ENCODE measurements at places on chromosomes 7 and 10. TPM values are rescaled to one million over a fixed set of nuclear protein-coding genes. Genes with fewer than 3 reads are reported as not detected.

GRCh38 chr7:94190599-94191061 lies 186.5 kb upstream of the BET1 start:
- peak; percentile 62 for DNase-seq

DNA sequence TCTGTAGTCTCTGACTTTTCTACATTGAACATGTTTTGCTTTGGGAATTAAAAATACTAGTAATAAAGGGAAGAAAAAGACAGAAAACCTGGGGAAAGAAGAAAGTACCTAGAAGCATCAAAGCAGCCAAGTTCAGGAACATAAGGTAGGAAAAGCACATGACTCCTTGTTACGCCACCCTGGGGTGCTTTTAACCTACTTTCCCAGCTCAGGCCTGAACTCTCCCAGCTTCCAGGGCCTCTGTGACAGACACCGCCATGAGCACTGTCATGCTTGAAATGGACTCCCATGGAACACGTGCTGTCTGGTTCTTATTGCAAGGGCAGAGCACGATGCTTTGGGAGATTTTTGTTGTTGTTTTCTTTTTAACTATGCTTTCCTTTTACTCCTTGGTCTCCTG lies 11.4 kb downstream of the ACTR1A start:
- no peak for DNase-seq

- no peak for DNase-seq
Observed at GRCh38 chr10:24502006-24502405, 221.7 kb downstream of the ARHGAP21 start.

Gene RUFY2
- total RNA-seq, result 56.4 TPM

Gene FRA10AC1
- 25.2 TPM for total RNA-seq

GRCh38 chr10:123266971-123267370 lies 112.8 kb downstream of the BUB3 start:
- no peak for DNase-seq

- DNase-seq, result no peak
Observed at GRCh38 chr10:103433858-103434257, 18.3 kb downstream of the CALHM2 start.

GRCh38 chr10:94108200-94108599 lies 114.5 kb downstream of the PLCE1 start:
- DNase-seq, result no peak

- peak; percentile 53 for DNase-seq
Observed at GRCh38 chr7:136033413-136034031, 56.4 kb upstream of the MTPN start.

GRCh38 chr7:84248267-84248666 lies 53.7 kb upstream of the SEMA3A start:
- DNase-seq, result no peak

GRCh38 chr10:3482200-3482993 lies 302.6 kb downstream of the KLF6 start:
- DNase-seq, result peak; percentile 49

GRCh38 chr7:29039821-29040578 lies 81.9 kb upstream of the TRIL start:
- peak; percentile 46 for DNase-seq

DNA sequence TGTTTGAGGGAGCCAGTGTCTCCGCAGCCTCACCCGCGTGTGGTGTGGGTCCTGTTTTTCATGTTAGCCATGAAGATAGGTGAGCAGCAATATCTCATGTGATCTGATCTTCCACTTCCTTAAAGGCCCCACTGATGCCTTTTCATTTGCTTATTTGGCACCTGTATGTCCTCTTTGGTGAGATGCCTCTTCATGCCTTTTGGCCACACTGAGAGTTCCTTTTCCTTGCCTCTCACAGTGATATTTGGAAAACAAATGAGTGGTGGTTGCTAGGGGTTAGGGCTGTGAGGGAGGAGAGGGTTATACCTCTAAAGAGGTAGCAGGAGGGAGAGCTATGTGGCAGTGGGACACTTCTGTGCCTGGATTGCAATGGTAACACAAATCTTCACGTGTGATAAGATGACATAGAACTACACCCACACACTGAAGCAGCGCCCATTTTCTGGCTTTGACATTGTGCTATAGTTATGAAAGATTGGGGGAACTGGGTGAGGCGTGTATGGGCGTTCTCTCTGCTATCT lies 90.4 kb upstream of the TNS3 start:
- DNase-seq, result no peak

Gene STK31
- 9.0 TPM for total RNA-seq

Gene AOAH
- 3.1 TPM for total RNA-seq

- no peak for DNase-seq
Observed at GRCh38 chr7:16055263-16055976, 365.9 kb downstream of the CRPPA start.

GRCh38 chr7:11130012-11130411 lies 156.3 kb downstream of the PHF14 start:
- no peak for DNase-seq

DNA sequence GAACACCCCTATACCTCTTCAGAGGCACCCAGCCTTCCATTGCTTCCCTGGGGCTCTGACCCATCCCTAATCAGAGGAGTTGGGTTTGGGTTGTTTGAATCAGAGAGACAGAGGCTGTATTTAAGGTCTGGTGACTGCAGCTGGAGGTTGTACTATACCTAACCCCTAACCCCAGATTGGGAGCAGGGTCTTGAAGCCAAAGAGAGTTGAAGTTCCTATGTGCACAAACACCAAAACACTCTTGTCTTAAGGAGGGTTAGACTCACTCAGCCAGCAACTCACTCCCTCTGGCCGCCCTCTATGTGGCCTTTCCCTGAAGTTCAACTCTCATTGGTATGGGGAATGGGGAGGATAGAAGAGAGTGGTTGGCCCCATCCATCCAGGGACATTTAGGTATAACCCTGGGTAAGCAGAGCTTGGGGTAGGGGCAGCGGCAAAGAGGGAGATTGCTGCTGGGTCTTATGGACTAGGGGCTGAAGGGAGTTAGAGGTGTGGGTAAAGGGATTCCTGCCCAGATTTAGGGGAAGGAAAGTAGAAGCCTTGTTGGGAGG lies 80.0 kb downstream of the PAX2 start:
- DNase-seq, result no peak

Gene ZC3HAV1L
- total RNA-seq, result 14.2 TPM

DNA sequence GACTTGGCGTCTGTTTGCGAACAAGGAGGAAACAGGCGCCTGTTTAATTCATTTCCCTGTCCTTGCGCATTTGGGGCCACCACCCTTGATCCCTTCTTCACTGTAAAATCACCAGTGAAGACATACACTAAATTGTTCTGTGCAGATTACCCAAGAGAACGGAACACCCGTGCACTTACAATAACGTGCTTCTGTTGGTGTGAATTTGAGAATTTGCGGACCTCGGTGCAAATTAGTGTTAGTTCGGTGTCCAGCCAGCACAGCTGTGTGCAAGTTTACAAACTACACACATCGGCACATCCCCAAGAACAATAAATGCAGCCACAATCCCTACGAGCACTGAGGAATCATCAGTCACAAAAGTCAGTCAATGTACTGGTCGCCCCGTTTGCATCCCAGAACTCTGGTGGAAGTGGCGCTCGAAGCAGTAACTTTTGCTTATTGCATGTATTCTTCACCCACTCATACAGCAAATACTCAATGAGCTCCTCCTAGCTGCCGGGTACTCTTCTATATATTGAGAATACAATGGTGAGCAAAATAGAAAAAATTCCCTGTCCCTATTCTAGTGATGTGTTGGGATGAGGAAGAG lies 786 bp upstream of the CNOT4 start:
- DNase-seq, result no peak

GRCh38 chr7:116524609-116525297 lies at the start of gene CAV1:
TSS of gene CAV1 (plus strand) at chr7:116525036. CDS start at chr7:116525063, 27 bp downstream.
- DNase-seq, result peak; percentile 65

GRCh38 chr10:86642499-86642898 lies 11.8 kb upstream of the OPN4 start:
- no peak for DNase-seq

Gene DPYSL4
- not detected for total RNA-seq

Gene PKD1L1
- total RNA-seq, result 0.14 TPM

DNA sequence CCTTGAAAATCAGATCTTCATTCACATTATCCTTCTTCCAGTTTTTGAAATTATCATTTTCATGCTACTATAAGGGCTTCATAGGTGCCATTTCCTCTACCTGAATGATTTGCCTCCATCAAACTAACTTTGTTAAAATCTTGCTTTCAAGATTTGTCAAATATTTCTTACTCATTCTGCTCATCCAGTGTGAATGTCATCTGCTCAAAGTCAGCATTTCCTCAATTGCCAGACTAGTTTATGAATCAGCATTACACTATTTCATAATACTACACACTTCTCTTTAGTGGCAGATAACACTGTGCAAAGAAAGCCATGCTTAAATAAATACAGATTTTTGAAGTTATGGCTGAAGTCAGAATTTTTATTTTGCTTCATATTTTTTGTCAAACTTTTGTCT lies 21.3 kb upstream of the LIPF start:
- no peak for DNase-seq

DNA sequence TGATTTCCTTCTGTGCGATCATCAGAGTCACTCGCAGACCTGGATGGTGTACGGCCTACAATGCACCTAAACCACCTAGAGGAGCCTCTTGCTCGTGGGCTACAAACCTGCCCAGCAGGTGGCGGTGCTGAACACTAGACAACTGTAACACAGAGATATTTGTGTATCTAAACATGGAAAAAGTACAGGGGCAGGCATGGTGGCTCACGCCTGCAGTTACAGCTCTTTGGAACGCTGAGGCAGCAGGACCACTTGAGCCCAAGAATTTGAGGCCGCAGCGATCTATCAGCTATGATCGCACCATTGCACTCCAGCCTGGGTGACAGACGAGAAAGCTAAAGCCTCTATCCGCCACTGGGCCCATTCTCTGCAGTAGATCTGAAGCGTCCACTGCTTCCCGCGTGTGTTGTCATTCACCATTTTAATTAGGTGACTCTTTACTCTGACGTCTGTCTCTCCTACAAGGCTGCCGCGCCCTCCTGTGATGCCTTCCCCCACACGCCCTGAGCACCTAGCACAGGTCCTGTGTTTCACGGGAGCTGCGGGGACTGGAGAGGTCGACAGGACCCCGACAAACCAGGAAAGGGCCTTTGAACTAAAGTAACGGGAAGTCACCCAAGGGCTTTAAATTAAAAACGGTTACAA lies 774 bp downstream of the TUBGCP2 start:
- DNase-seq, result peak; percentile 91

GRCh38 chr7:77944183-77945182 lies 145.9 kb downstream of the PHTF2 start:
- DNase-seq, result no peak

DNA sequence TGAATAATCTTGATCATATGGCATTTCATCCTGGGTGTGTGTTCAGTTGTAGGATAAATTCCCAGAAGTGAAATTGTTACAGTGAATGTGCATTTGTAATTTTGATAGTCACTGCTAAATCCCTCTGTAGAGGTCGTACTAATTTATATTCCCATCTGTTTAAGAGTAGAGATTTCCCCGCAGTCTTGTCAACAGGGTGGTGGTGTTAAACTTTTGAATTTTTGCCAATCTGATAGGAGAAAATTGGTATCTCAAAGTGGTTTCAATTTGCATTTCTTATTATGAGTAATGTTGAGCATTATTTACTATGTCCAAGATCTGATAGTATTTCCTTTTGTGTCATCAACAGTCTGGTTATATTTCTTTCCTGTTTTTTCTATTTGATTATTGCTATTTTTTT lies 101.7 kb downstream of the AUTS2 start:
- DNase-seq, result no peak

- no peak for DNase-seq
Observed at GRCh38 chr10:95309958-95310357, 19.2 kb upstream of the PDLIM1 start.

- DNase-seq, result peak; percentile 64
Observed at GRCh38 chr10:102675666-102676533, 31.6 kb downstream of the TRIM8 start.

GRCh38 chr7:111132833-111133232 lies 41.9 kb downstream of the LRRN3 start:
- no peak for DNase-seq

DNA sequence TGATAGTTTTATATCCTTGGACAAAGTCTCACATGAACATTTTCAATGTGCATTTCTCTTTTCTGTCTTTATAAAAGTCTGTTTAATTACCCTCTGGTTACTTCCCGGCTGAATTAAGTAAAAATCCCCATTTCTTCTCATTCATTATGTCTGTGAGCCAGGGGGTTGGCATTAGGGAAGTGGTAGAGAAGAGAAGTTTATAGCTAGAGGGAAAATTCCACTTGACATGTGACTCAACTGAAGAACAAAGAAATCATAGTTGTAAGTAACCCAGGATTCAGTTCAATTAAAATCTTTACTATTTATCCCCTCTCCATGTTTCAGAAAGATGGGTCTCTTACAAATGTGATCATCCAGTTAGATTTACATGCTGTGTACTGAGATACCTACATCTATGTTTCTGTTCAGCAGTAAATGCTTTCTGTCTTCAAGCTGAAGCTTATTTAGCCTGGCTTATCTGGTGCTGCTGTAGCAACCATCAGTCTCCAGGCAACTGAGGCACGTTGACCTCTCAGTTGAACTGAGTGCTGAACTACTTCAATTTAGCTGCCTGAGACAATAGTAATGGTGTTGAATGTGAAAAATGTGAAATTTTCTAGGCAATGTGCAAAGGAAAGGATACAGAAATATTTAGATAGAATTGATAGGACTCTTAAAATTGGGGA lies 181.6 kb downstream of the MLLT10 start:
- peak; percentile 49 for DNase-seq

- DNase-seq, result peak; percentile 82
Observed at GRCh38 chr7:156764016-156764669, 123.6 kb downstream of the RNF32 start.

- DNase-seq, result peak; percentile 66
Observed at GRCh38 chr7:82419200-82419599, 24.4 kb downstream of the CACNA2D1 start.

- DNase-seq, result no peak
Observed at GRCh38 chr7:36487756-36488336, 98.2 kb downstream of the ANLN start.

- DNase-seq, result no peak
Observed at GRCh38 chr7:95317546-95317945, 6.8 kb downstream of the PON1 start.

DNA sequence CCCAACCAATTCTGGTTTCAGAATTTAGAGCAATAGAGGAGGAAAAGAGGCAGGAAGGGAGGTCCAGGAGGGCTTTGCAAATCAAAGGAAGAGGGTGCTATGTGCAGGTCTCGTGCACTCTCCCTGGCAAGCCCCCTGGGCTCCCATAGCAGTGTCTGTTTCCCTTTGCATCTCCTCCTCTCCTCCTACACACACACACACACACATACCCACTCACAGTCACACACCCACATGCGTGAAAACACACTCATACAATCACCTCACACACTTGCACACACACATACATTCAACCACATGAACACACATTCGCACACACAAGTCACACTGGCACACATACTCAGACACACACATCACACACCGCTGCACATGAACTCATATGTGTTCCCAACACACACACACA lies 105.3 kb downstream of the OAT start:
- DNase-seq, result no peak
